Breast epithelium (tissue), 4 donors: ENCODE measurements at places on chromosomes 7 and 10. TPM values are rescaled to one million over a fixed set of nuclear protein-coding genes. Genes with fewer than 3 reads are reported as not detected.

Gene LRRD1
- total RNA-seq: 0.16 TPM

DNA sequence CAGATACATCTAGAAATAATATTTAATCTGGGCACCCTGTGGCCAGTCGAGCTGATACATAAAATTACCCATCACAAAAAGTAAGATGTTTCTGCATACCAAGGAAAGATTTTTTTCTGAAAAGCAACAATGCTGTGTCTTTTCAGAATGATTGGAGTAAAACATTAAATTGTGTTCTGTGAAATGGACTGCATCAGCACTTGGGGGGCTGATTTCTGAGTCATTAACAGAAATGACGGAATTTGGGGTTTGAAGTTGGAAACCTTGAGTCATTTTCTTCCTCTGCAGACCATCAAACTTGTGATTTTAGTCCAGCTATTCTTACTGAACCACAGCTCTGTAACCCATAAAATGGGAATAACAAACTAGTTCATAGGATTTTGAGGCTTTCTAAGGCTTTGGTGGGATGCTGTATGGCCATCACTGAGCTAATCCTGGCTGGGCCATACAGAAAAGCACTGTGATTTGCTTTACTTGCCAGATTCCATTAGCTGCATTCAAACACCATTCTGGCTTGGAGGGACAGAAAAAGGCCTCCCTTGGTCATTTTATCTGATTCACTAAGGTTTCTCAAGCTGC lies 739.4 kb upstream of the IGFBP3 start:
- H3K36me3 ChIP-seq: no peaks in the 10 kb centered on the region
- no peak for DNase-seq
- H3K27me3 ChIP-seq: no peaks in the 10 kb centered on the region
- no peak overlapping the region for H3K27ac ChIP-seq
- no peaks in the 10 kb centered on the region for H3K4me1 ChIP-seq

- no peaks in the 10 kb centered on the region for H3K4me1 ChIP-seq
- no peaks in the 10 kb centered on the region for H3K27me3 ChIP-seq
- no peaks in the 10 kb centered on the region for H3K36me3 ChIP-seq
- DNase-seq: no peak
- no peak overlapping the region for H3K27ac ChIP-seq
Observed at GRCh38 chr10:68402276-68402675, 4.8 kb downstream of the RUFY2 start.

- no peaks in the 10 kb centered on the region for H3K27me3 ChIP-seq
- H3K27ac ChIP-seq: no peak overlapping the region
Observed at GRCh38 chr7:151900986-151901621, 24.2 kb upstream of the PRKAG2 start.

Gene MRC1
- 29.3 TPM for total RNA-seq

- no peaks in the 10 kb centered on the region for H3K4me1 ChIP-seq
- DNase-seq: no peak
- no peak overlapping the region for H3K27ac ChIP-seq
- H3K4me3 ChIP-seq: no peak overlapping the region
- H3K27me3 ChIP-seq: no peaks in the 10 kb centered on the region
Observed at GRCh38 chr10:32077896-32078485, 21.8 kb upstream of the KIF5B start.

Gene IPMK
- total RNA-seq: 7.9 TPM

- H3K36me3 ChIP-seq: no peaks in the 10 kb centered on the region
- H3K4me3 ChIP-seq: no peak overlapping the region
- no peaks in the 10 kb centered on the region for H3K27me3 ChIP-seq
Observed at GRCh38 chr7:22617166-22617565, 109.8 kb upstream of the IL6 start.

Gene IFIT5
- total RNA-seq: 19.7 TPM

DNA sequence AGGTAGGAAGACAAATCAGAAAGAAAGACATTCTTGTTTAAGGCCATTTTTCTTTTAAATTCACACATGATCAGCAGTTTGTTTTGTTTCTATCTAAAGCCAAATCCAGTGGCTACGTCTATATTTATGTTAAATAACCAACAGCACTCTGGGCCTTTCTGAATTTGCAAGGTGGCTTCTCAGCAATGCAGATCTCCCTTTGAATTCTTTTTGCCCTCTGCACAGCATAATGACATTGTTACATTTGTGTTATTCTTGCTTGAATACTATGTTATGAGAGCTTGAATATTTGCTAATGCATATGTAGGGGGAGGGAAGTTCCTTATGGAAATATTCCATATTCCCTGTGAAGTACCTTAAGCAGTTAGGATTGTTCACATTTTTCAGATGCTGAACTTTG lies 73.4 kb upstream of the PPP1R17 start:
- no peaks in the 10 kb centered on the region for H3K27me3 ChIP-seq
- H3K4me3 ChIP-seq: no peak overlapping the region
- DNase-seq: no peak
- no peak overlapping the region for H3K27ac ChIP-seq
- no peaks in the 10 kb centered on the region for H3K36me3 ChIP-seq
- no peaks in the 10 kb centered on the region for H3K4me1 ChIP-seq

Gene AS3MT
- total RNA-seq: 5.2 TPM

Gene VAX1
- total RNA-seq: not detected

DNA sequence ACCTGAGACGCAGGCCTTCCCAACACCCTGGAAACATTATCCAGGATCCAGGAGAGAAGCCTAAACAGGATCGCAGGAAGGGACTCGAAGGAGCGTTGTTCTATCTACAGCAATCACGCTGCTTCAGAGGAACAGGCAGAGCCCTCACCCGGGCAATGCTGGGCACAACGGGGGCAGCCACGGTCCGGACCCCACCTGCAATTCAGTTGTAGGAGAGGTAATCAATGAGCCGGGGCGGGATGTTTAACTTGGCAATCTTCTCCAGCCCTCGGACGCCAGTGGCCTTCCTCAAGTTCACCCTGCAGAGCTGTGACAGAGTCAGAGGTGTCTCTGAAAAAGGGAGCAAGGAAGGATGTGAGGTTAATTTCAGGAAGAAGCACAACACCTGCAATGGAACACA lies 25.9 kb downstream of the ASB13 start:
- no peaks in the 10 kb centered on the region for H3K4me1 ChIP-seq
- H3K4me3 ChIP-seq: no peak overlapping the region
- H3K36me3 ChIP-seq: peaks cover 10% of the 10 kb centered on the region
- no peaks in the 10 kb centered on the region for H3K27me3 ChIP-seq

GRCh38 chr10:58755677-58756076 lies 243.0 kb downstream of the BICC1 start:
- H3K4me3 ChIP-seq: peak overlapping the region; percentile 8
- peak; percentile 66 for DNase-seq
- H3K36me3 ChIP-seq: no peaks in the 10 kb centered on the region
- H3K27ac ChIP-seq: peak overlapping the region; percentile 77
- H3K4me1 ChIP-seq: no peaks in the 10 kb centered on the region

GRCh38 chr10:22605168-22605567 lies 109.2 kb downstream of the PIP4K2A start:
- H3K4me1 ChIP-seq: no peaks in the 10 kb centered on the region
- H3K4me3 ChIP-seq: no peak overlapping the region
- no peak overlapping the region for H3K27ac ChIP-seq
- no peak for DNase-seq
- H3K36me3 ChIP-seq: no peaks in the 10 kb centered on the region
- H3K27me3 ChIP-seq: no peaks in the 10 kb centered on the region

Gene HOXA4
- 2.0 TPM for total RNA-seq

Gene GTPBP10
- 21.3 TPM for total RNA-seq

GRCh38 chr10:78197628-78198272 lies 164.1 kb downstream of the RPS24 start:
- H3K4me3 ChIP-seq: no peak overlapping the region
- no peaks in the 10 kb centered on the region for H3K4me1 ChIP-seq
- H3K27ac ChIP-seq: no peak overlapping the region
- no peaks in the 10 kb centered on the region for H3K36me3 ChIP-seq
- DNase-seq: no peak

DNA sequence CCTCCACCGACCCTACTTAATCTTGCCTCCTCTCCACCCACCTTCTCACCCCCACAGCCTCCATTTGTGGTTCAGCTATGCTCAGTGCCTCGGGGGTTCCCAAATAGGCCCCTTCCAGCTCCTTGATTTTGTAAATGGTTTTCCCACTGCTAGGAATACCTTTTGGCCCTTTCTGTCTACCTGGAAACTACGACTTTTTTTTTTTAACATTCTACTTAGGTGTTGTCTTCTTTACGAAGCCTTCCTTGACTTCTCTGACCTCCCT lies 27.2 kb upstream of the PDCD4 start:
- peak overlapping the region; percentile 90 for H3K27ac ChIP-seq
- no peak for DNase-seq
- H3K27me3 ChIP-seq: no peaks in the 10 kb centered on the region
- no peaks in the 10 kb centered on the region for H3K36me3 ChIP-seq
- H3K4me1 ChIP-seq: peaks cover 26% of the 10 kb centered on the region
- no peak overlapping the region for H3K4me3 ChIP-seq
